ENCODE measurements at places on chromosomes 6 and 20.

GRCh38 chr6:127085181-127085580 is 33.3 kb upstream of the RSPO3 start:
- no peak overlapping the region for H3K4me3 ChIP-seq
- no peaks in the 10 kb centered on the region for H3K27me3 ChIP-seq
- H3K27ac ChIP-seq = no peak overlapping the region
- no peaks in the 10 kb centered on the region for H3K4me1 ChIP-seq

GRCh38 chr6:6556161-6556737 is 32.3 kb upstream of the LY86 start:
- H3K4me3 ChIP-seq = no peak overlapping the region
- no peaks in the 10 kb centered on the region for H3K4me1 ChIP-seq
- H3K27me3 ChIP-seq = no peaks in the 10 kb centered on the region
- DNase-seq = no peak
- H3K36me3 ChIP-seq = no peaks in the 10 kb centered on the region
- H3K27ac ChIP-seq = no peak overlapping the region

GRCh38 chr6:36539814-36540568 is 7.3 kb downstream of the STK38 start:
- no peak for DNase-seq
- no peaks in the 10 kb centered on the region for H3K27me3 ChIP-seq
- H3K36me3 ChIP-seq = peaks cover 2% of the 10 kb centered on the region
- H3K4me3 ChIP-seq = no peak overlapping the region

GRCh38 chr6:147514831-147515230 is 6.3 kb downstream of the SAMD5 start:
- no peaks in the 10 kb centered on the region for H3K4me1 ChIP-seq
- H3K36me3 ChIP-seq = no peaks in the 10 kb centered on the region

- peaks cover 2% of the 10 kb centered on the region for H3K36me3 ChIP-seq
- no peaks in the 10 kb centered on the region for H3K4me1 ChIP-seq
- DNase-seq = no peak
- no peaks in the 10 kb centered on the region for H3K27me3 ChIP-seq
Observed at GRCh38 chr20:37379967-37380828, 34.3 kb downstream of the SRC start.

GRCh38 chr20:32695089-32695488 is 21.3 kb upstream of the C20orf203 start:
- no peak overlapping the region for H3K4me3 ChIP-seq
- no peak for DNase-seq
- no peaks in the 10 kb centered on the region for H3K4me1 ChIP-seq
- no peaks in the 10 kb centered on the region for H3K27me3 ChIP-seq

DNA sequence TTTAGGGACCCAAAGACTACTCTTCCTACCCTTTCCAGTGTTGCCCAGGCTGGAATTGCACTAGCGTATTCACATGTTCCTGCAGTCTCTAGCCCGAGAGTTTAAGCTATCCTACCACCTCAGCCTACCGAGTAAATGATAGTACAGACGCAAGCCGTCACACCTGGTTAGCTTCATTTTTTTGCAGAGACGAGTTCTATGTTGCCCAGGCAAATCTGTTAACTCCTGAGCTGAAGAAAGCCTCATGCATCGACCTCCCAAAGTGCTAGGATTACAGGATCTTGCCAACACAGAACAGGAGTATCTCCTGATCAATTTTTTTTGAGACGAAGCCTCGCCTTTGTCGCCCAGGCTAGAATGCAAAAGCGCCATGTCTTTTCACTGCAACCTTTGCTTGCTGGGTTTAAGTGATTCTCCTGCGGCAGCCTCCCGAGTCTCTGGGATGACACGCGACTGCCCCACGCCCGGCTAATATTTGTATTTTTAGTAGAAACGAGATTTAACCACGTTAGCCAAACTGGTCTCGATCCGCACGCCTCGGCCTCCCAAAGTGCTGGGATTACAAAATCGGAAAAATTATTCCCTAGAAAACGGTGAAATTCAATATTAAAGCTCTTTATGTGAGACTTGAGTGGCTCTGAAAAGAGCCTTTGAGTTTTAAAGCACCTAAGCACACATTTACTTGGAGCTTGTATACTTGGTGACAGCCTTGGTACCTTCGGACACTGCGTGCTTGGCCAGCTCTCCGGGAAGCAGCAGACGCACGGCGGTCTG is 128.5 kb downstream of the HFE start:
- H3K27me3 ChIP-seq = no peaks in the 10 kb centered on the region
- H3K4me3 ChIP-seq = peak overlapping the region; percentile 49
- H3K27ac ChIP-seq = peak overlapping the region; percentile 54
- no peaks in the 10 kb centered on the region for H3K4me1 ChIP-seq

DNA sequence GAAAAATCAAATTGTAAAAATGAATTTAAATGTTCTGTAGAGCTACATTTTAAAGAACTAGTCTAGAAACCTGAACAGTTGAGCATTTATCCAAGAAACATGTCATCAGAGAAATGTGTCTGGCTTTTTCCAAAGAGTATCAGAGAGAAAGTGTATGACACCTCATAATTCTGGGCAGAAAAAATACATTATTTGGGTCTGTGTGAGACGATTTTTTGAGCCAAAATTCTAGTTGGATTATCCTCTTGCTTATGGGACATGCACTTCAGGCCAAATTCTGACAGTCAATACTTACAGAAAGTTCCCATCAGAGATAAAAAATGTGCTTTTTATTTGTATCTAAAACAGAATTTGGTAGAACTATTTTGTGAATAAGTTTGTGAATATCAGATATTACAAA is 1242.7 kb downstream of the EPHA7 start:
- H3K36me3 ChIP-seq = no peaks in the 10 kb centered on the region
- no peak overlapping the region for H3K27ac ChIP-seq
- no peak for DNase-seq
- no peak overlapping the region for H3K4me3 ChIP-seq
- no peaks in the 10 kb centered on the region for H3K27me3 ChIP-seq
- no peaks in the 10 kb centered on the region for H3K4me1 ChIP-seq

- no peaks in the 10 kb centered on the region for H3K4me1 ChIP-seq
- H3K27me3 ChIP-seq = no peaks in the 10 kb centered on the region
- H3K27ac ChIP-seq = no peak overlapping the region
- DNase-seq = no peak
- no peak overlapping the region for H3K4me3 ChIP-seq
Observed at GRCh38 chr6:131400054-131400778, 172.8 kb upstream of the ARG1 start.

DNA sequence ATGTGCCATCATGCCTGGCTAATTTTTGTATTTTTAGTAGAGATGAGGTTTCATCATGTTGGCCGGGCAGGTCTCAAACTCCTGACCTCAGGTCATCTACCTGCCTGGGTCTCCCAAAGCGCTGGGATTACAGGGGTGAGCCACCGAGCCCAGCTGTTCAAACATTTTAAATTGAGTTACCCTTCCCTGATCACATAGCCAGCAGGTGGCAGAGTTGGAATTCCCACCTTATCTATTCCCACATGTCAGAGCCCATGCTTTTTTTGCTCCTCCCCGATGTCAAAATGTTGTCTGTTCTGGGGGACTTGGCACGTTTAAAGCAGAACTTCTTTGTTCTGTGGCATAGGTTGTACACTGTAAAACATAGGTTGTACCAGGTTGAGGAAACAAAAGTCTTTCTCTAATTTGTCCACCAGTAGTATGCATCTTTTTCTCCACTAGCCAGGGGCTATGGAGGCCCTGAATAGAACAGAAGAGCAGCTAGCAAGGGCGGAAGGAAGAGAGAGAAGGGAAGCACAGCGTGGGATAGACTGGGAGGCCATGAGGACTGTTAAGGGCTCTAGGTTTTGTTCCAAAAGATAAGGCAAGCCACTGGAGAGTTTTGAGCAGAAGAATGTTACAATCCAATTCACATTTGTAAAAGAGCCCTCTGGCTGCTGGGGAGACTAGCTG is 7.3 kb upstream of the LBP start:
- H3K4me3 ChIP-seq = no peak overlapping the region
- DNase-seq = no peak
- no peaks in the 10 kb centered on the region for H3K4me1 ChIP-seq
- H3K27ac ChIP-seq = no peak overlapping the region

GRCh38 chr20:34567892-34568865 is 9.7 kb downstream of the MAP1LC3A start:
- H3K4me3 ChIP-seq = no peak overlapping the region
- H3K4me1 ChIP-seq = no peaks in the 10 kb centered on the region
- H3K27ac ChIP-seq = no peak overlapping the region
- H3K36me3 ChIP-seq = peaks cover 5% of the 10 kb centered on the region
- DNase-seq = no peak
- H3K27me3 ChIP-seq = no peaks in the 10 kb centered on the region

DNA sequence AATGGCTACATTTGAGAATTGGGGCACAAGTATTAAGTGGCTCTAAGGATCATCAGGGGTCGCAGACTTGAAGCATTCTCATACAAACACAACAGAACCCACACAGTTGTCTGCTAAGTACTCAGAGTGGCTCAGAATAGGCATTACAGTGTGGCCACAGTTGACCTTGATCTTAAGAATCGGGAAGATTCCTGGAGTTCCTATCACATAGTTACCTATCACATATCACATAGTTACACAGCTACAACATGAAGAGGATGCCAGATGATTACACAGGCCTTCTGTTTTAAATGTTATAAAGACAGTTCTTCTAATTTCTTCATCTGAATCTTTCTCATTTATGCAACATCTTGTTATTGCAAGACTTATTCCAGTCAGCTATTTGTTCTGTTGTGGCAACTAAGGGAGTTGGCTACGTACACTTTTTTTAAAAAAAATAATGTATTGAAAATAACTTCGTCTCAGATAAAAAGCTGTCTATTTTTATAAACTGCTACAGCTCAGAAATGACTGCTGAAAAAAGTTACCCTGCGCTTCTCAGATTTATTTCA is 129.0 kb downstream of the REV3L start:
- peaks cover 2% of the 10 kb centered on the region for H3K36me3 ChIP-seq
- no peaks in the 10 kb centered on the region for H3K27me3 ChIP-seq
- H3K27ac ChIP-seq = no peak overlapping the region

GRCh38 chr6:163702736-163703135 is 288.2 kb downstream of the QKI start:
- H3K4me3 ChIP-seq = no peak overlapping the region
- H3K4me1 ChIP-seq = peaks cover 3% of the 10 kb centered on the region
- DNase-seq = no peak
- H3K27ac ChIP-seq = no peak overlapping the region
- no peaks in the 10 kb centered on the region for H3K36me3 ChIP-seq
- no peaks in the 10 kb centered on the region for H3K27me3 ChIP-seq

- no peaks in the 10 kb centered on the region for H3K4me1 ChIP-seq
- H3K4me3 ChIP-seq = no peak overlapping the region
- no peaks in the 10 kb centered on the region for H3K27me3 ChIP-seq
- H3K36me3 ChIP-seq = no peaks in the 10 kb centered on the region
Observed at GRCh38 chr6:132251711-132252110, 149.6 kb downstream of the MOXD1 start.

- H3K4me3 ChIP-seq = no peak overlapping the region
- H3K27me3 ChIP-seq = no peaks in the 10 kb centered on the region
- H3K27ac ChIP-seq = no peak overlapping the region
- no peak for DNase-seq
Observed at GRCh38 chr6:81713205-81713604, 39.3 kb downstream of the TENT5A start.

DNA sequence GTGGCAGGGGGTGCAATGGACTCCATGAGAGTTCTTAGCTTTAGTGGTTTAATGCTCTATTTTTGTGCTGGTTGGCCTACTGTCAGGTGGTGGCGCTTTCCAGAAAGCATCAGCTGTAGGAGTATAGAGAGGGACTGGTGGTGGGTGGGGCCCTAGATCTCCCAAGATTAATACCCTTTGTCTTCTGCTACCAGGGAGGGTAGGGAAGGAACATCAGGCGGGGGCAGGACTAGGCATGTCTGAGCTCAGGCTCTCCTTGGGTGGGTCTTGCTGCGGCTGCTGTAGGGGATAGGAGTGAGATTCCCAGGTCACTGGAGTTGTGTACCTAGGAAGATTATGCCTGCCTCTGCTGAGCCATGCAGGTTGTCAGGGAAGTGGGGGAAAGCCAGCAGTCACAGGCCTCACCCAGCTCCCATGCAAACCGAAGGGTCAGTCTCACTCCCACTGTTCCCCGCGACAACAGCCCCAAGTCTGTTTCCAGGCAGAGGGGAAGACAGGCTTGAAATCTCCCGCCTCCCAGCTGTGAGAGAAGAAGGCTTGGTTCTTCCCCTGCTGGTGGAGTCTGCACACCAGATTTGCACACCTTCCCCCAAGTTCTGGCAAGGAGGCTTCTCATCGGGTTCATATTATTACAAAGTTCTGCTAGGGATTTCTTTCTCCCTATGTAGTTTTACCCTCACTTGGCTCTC is 46.7 kb upstream of the PKIB start:
- DNase-seq = no peak
- H3K4me1 ChIP-seq = no peaks in the 10 kb centered on the region
- no peaks in the 10 kb centered on the region for H3K27me3 ChIP-seq
- H3K36me3 ChIP-seq = no peaks in the 10 kb centered on the region
- no peak overlapping the region for H3K4me3 ChIP-seq
- H3K27ac ChIP-seq = no peak overlapping the region

GRCh38 chr20:44850272-44850671 is 35.2 kb upstream of the YWHAB start:
- no peak for DNase-seq
- H3K27ac ChIP-seq = no peak overlapping the region
- no peaks in the 10 kb centered on the region for H3K27me3 ChIP-seq
- H3K36me3 ChIP-seq = no peaks in the 10 kb centered on the region
- no peaks in the 10 kb centered on the region for H3K4me1 ChIP-seq

- H3K27me3 ChIP-seq = no peaks in the 10 kb centered on the region
- peak overlapping the region; percentile 63 for H3K4me3 ChIP-seq
- H3K27ac ChIP-seq = no peak overlapping the region
- H3K4me1 ChIP-seq = no peaks in the 10 kb centered on the region
Observed at GRCh38 chr6:26232940-26233648, 131.9 kb upstream of the BTN3A2 start.

DNA sequence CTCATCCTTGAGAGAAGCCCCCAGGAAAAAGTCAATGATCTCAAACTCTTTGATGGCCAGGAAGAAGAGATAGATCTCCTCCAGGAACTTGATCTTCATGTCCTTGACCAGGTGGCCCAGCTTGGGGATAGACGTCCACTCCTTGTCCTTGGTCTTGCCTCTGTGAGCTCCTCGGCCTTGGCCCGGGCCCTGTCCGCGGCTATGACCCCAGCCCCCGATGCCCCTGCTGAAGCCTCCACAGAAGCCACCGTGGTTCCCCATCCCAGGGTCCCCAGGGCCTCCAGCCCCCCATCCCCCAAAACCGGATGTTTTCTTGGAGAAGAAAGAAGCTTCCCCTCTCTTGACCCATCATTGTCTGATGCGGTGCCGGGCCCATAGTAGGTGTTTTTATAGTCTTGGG is 195.1 kb downstream of the ZMYND8 start:
- no peaks in the 10 kb centered on the region for H3K4me1 ChIP-seq
- H3K36me3 ChIP-seq = no peaks in the 10 kb centered on the region
- no peak overlapping the region for H3K27ac ChIP-seq
- no peak for DNase-seq
- H3K4me3 ChIP-seq = no peak overlapping the region
- H3K27me3 ChIP-seq = no peaks in the 10 kb centered on the region
